ENCODE measurements at places on chromosomes 11 and 22.

DNA sequence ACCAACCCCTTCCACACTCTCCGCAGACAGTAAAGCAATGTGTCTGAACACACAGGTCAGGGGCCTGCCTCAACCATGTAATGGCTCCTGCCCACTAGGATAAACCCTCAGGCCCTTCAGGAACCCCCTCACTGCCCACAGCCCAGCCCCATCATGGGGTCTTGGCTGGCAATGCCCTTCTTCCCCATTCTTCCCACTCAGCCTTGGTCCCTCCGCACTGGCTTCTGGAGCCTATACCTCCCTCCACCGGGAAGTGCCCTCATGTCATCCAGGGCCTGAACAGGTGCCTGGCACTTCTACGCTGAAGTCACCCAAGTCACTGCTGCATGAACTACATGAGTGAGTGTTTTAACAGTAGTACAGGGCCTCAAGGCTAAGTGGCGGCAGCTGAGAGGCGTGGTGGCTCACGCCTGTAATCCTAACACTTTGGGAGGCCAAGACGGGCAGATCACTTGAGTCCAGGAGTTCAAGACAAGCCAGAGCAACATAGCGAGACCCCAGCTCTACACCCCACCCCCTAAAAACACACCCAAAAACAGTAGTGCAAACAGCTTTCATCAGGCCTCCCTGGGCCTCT lies 74.8 kb upstream of the PITPNB start:
- no peak for DNase-seq

DNA sequence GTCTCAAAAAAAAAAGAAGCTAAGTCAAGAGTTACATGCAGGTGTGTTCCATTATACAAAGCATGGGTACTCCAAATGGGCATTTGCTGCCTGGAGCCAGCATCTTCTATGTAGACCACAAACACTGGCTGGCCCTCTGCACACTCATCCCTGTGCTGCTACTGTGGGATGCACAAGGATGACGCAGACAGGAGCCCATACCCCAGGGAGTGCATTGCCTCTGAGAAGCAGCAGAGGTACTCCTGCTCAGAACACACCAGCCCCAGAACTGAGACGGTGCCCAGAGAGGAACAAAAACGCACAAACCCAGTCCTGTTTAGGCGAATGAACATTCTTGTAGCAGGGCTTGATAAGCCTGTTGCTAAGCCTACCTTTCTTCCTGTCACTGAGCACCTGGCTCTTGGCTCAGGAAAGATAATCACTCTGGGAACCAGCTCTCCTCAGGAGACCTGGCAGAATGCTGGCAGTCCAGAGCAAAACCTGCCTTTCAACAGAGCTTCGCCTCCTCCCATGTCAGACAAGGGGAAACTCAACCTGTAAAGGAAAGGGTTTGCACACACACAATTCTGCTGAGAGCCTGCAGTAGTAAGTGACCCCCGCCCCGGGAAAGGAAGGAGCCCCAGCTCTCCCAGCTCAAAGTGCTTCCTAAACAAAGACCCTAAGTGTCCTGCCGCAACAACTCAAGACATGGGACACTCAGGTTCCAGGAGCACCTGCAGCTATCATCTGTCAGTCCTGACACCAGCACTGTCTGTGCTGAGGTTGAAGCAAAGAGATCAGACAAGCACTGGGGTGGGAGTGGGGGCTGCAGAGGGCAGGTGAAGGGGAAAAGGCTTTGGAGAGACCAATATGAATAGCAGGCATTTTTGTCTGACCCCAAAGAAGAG lies 145.7 kb downstream of the TENM4 start:
- no peak for DNase-seq

- DNase-seq = no peak
These were observed 15.1 kb upstream of the GLYATL1 start for GRCh38 chr11:58924230-58924629.

DNA sequence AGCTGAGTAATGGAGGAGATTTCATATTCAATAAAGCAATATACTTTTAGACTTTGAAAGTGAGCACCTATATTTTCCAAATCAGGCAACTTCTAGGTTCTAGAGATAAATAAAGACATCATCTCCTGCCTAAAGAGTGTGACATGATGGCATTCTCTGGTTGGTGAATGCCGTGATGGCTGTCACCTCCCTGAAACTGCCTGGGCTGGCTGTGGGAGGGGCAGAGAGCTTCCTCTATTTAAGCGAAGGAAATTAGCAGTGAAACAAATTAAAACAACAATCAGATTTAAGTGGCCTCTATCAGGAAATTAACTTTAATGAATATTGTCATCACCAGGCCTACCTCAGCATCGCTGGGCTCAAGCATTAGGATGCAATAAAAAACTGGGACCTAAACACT lies 113.9 kb downstream of the ARL14EP start:
- no peak for DNase-seq

GRCh38 chr11:72704028-72704782 lies 30.0 kb upstream of the PDE2A start:
- DNase-seq = no peak

GRCh38 chr11:45322891-45323600 lies 36.9 kb upstream of the SYT13 start:
- DNase-seq = no peak

DNA sequence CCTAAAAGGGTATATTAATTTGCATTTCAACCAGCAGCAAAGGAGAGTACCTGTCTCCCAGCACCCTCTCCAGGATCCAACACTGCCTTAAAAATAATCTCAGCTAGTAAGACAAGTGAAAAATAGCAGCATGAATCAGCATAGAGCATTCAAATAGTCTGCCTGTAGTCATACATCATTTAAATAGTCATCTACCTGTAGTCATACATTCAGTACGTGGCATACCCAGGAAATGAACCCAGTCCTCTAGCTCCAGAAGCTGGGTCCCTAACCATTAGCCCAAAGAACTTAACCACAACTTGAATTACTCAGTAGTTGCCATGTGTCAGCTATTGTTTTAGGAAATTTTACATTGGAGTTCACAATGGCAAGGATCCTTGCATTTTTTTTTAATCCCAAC lies 9.3 kb downstream of the TENM4 start:
- DNase-seq = no peak

- no peak for DNase-seq
These were observed 801 bp downstream of the SESN3 start for GRCh38 chr11:95229993-95230809.

DNA sequence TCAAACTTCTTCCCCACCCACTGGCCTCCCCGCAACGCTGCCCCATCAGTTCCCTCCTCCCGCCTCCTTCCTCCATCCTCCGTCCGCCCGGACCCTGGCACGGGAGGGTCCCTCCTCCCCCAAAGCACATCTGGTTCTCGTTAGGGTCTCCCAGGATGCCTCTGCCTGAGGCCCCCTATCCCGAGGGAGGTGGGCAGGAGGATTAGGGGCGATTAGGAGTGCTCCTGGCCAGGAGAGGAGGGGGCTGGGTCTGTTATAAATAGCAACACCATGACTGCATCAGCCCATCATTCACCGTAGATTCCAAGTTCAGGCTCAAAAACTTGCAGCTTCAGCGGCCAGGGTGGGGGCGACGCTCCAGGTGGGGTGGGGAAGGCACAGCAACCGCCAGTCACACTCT lies 10.4 kb downstream of the MYRF start:
- DNase-seq = no peak

Data from AG04450 (cell line).